Mesangial cell (primary cell): ENCODE measurements at places on chromosomes 4 and X. TPM values are rescaled to one million over a fixed set of nuclear protein-coding genes. Genes with fewer than 3 reads are reported as not detected.

ALAS2 gene
- not detected in 2 replicates for total RNA-seq

ACE2 gene
- total RNA-seq = not detected in 2 replicates

PNMA5 gene
- not detected in 2 replicates for total RNA-seq

FGB gene
- total RNA-seq = 14.3 and 35.5 TPM in 2 replicates

PARM1 gene
- 0.13 and 0.33 TPM in 2 replicates for total RNA-seq

PCDH10 gene
- total RNA-seq = 0.81 and 1.5 TPM in 2 replicates

TMPRSS11D gene
- total RNA-seq = not detected in 2 replicates

RPS6KA6 gene
- 1.3 TPM in 2 replicates for total RNA-seq

P2RY4 gene
- total RNA-seq = 0.13 TPM in 1 of 2 replicates, not detected in the other

DCLK2 gene
- total RNA-seq = 15.6 and 23.2 TPM in 2 replicates

SLC2A9 gene
- total RNA-seq = 0.81 and 2.8 TPM in 2 replicates

HSD17B13 gene
- total RNA-seq = not detected in 2 replicates

PNMA6A gene
- 2.6 and 6.8 TPM in 2 replicates for total RNA-seq

TLR6 gene
- total RNA-seq = 0.25 and 0.49 TPM in 2 replicates

TMPRSS11A gene
- not detected in 2 replicates for total RNA-seq

SOD3 gene
- 0.65 and 2.5 TPM in 2 replicates for total RNA-seq

BRS3 gene
- total RNA-seq = not detected in 2 replicates

OCIAD2 gene
- total RNA-seq = 88.6 and 113 TPM in 2 replicates

PPBP gene
- not detected in 2 replicates for total RNA-seq

SHROOM4 gene
- 3.7 and 6.0 TPM in 2 replicates for total RNA-seq

RFC1 gene
- total RNA-seq = 27.9 and 30.6 TPM in 2 replicates

OPRPN gene
- not detected in 2 replicates for total RNA-seq

CCNG2 gene
- 8.8 and 17.2 TPM in 2 replicates for total RNA-seq

LUZP4 gene
- total RNA-seq = not detected in 2 replicates

TMEM144 gene
- 2.0 and 3.0 TPM in 2 replicates for total RNA-seq

GPR82 gene
- total RNA-seq = not detected in 2 replicates

HMGN5 gene
- total RNA-seq = 0.25 and 0.65 TPM in 2 replicates

ZCCHC18 gene
- 1.3 and 3.2 TPM in 2 replicates for total RNA-seq

COL4A5 gene
- 19.6 and 49.3 TPM in 2 replicates for total RNA-seq

HGFAC gene
- total RNA-seq = not detected in 2 replicates

TIGD4 gene
- under 0.01 TPM in 1 of 2 replicates, not detected in the other for total RNA-seq

MAMLD1 gene
- 2.9 and 3.3 TPM in 2 replicates for total RNA-seq

CCDC110 gene
- total RNA-seq = 0.63 and 1.1 TPM in 2 replicates

TMEM129 gene
- 43.3 and 105 TPM in 2 replicates for total RNA-seq

STK32B gene
- 3.8 and 4.6 TPM in 2 replicates for total RNA-seq

REPS2 gene
- 1.6 and 3.7 TPM in 2 replicates for total RNA-seq

TRMT10A gene
- total RNA-seq = 1.9 and 3.6 TPM in 2 replicates

PTCHD1 gene
- total RNA-seq = under 0.01 TPM in 1 of 2 replicates, not detected in the other

CEP44 gene
- 3.7 and 9.8 TPM in 2 replicates for total RNA-seq

SPACA5 gene
- not detected in 2 replicates for total RNA-seq

ASMT gene
- 0.25 TPM in 1 of 2 replicates, not detected in the other for total RNA-seq

WNK3 gene
- total RNA-seq = 1.3 and 1.5 TPM in 2 replicates

MTMR8 gene
- 0.13 and 0.81 TPM in 2 replicates for total RNA-seq

NIPAL1 gene
- total RNA-seq = 2.4 and 3.3 TPM in 2 replicates

SEL1L3 gene
- 24.8 and 30.9 TPM in 2 replicates for total RNA-seq

IL2RG gene
- not detected in 2 replicates for total RNA-seq

TMPRSS11B gene
- not detected in 2 replicates for total RNA-seq

PNMA6F gene
- not detected in 2 replicates for total RNA-seq
